Stimulated activated CD8-positive, alpha-beta memory T cell treated with anti-CD3 and anti-CD28 coated beads, Interleukin-15, amount 100 ng/mL, for 48 hours (primary cell): ENCODE measurements at places on chromosomes 16 and 17.

DNA sequence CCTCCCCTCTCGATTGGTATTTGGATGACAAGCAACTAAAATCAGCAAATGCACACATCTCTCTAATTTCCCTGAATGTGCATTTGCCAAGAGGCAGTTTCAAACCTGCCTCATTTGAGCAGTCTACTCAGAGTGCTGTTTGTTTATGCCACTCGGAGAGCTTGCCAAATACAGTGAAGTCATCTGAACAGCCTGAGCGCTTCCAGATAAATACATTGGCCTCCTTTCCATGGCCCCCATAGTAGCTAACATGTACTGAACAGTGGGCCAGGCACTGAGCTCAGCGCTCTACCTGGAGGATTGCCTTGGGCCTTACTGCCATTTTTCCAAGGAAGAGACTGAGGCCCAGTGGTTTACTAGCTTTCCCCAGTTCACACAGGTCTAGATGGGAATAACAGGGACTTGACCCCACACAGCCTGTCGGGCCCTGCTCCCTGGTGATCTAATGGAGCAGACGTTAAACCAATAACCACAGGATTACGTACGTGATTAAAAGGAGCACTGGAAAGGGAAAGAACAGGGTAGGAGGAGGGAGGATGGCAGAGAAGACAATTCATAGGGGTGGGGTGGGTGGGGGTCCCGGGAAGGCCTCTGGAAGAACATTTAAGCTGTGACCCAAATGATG lies 18.7 kb upstream of the ANKRD40CL start:
- DNase-seq = no peak

GRCh38 chr17:81901167-81902022 lies 643 bp upstream of the NPB start:
- DNase-seq = no peak

GRCh38 chr16:1706386-1707192 lies 594 bp downstream of the MAPK8IP3 start:
- peak; percentile 21 for DNase-seq

GRCh38 chr16:56916571-56917403 lies 15.2 kb upstream of the HERPUD1 start:
- DNase-seq = no peak

GRCh38 chr17:67434061-67434525 lies 57.0 kb downstream of the PITPNC1 start:
- no peak for DNase-seq

DNA sequence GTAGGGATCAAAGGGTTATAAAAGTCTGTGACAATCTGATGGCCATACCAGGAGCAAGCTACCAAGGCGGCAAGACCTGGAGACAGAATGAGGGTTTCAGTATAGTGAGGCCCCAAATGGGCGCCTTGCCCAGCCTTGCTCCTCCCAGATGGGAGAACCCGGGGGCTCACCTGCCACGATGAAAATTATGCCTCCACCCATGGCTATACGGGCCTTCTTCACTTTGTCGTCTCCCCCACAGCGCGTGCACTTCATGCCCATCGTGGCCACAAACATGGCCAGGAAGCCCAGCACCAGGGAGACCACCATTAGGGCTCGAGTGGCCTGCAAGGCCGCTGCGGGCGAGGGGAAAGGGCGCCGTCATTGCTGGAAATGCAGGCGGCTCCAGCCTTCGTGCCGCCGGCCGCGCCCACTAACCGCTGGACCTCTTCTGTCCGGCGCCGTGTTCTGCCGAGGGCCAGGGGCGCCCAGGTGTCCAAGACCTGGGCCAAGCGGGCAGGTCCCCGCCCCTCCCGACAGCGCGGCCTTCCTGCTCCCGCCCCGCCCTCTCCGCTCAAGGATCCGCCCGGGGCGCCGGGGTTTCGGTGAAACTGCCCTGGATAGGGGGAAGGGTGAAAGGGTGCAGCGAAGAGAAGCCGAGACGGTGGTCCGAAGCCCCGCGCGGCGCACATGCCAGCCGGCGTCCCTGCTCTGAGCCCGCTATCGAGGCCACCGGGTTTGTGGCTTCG lies 1.5 kb downstream of the CLDN7 start:
- DNase-seq = no peak

DNA sequence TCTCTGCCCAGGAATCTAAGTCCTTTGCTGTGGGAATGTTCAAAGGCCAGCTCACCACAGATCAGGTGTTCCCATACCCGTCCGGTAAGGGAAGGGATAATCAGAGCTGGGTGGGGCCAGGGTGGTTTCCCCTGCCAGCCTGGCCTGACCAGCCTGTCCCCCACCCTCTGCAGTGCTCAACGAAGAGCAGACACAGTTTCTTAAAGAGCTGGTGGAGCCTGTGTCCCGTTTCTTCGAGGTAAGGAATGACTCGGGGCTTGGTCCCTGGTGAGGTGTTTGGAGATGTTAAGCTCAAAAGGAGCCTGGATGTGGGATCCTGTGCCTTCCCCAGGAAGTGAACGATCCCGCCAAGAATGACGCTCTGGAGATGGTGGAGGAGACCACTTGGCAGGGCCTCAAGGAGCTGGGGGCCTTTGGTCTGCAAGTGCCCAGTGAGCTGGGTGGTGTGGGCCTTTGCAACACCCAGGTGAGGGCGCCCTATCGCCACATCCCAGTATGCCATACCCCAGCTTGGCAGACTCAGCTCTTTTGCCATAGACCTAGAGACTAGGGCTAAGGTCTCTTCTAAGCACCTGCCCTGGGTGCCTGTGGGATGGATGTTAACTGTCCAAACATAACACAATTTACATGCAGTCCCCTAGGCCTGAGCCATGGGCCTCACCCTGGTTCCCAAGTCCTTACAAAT lies 997 bp downstream of the ACADVL start:
- DNase-seq = no peak

GRCh38 chr17:69222707-69223258 lies 5.8 kb downstream of the ABCA10 start:
- DNase-seq = no peak

DNA sequence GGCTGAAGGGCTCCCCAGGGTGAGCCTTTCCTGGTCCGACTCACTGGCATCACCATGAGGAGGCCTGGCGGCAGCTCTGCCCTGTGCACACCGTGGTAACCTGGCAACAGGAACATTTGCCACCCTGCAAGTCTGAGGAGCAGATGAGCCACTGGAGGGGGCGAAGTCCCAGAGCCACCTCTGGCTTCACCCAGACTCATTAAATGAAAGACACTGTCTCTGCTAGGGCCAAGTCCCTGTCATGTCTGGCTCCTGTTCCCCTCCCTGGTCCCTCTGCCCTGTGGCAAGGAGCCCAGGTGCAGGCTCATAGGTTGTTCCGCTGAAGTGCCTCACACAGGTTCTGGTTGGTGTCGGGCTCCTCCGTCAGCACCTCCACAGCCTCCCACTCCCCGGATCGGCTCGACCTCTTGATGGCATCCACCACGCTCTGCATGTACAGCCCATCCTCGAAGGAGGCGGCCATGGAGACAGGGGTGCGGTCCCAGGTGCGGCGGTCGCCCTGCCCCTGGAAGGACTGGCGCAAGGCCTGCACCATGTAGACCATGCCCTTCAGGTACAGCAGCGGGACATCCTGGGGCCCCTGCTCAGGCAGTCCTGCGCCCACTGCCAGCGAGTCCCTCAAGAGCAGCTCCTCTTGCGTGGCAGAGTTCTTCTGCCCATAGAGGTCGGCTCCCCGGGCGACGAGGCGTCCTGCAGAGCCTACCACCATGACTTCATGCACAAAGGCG lies 8.4 kb downstream of the C16orf86 start:
- DNase-seq = no peak

DNA sequence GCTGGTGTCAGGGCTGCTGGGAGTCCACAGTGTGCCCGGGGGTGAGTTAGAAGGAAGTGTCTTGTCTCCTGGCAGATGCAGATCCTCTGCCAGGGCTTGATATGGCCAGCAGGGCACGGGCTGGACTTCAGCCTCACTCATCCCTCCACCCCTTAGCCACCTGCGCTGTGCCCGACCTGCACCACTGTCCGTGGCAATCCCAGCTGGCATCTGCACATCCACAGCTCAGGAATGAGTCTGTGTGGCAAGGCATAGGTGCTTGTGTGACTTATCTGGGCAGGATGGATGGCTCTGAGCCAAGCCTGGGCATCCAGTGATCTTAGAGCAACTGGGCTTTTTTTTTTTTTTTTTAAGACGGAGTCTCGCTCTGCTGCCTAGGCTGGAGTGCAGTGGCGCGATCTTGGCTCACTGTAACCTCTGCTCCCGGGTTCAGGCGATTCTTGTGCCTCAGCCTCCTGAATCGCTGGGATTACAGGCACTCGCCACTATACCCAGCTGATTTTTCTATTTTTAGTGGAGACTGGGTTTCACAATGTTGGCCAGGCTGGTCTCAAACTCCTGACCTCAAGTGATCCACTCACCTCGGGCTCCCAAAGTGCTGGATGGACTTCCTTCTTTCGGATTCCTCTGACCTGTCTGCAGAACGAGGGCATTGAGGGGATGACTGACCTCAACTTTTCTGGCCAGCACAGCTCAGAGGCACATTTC lies 22.5 kb upstream of the CACNG1 start:
- no peak for DNase-seq

DNA sequence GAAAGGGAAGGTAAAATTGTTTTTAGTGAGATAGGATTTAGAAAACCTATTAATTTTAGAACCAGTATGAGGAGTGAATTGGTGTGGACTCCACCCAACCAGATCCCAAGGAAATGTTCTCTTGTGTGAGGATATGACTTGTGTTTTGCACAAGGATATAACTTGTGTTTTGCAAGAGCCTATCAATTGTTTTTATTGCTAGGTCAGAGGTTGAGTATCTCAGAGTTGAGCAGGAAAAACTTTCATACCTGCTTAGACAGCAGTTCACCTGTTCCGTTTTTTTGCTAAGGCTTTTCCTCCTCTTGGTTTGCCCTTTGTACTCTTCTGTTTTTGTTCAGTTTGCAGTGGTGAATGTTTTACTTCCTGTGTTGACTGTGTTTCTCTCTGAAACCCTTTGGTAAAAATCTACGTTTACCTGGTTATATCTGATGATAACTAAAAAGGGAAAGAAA lies 5.1 kb downstream of the NBR1 start:
- no peak for DNase-seq

GRCh38 chr17:17527534-17527933 lies 31.3 kb upstream of the RASD1 start:
- no peak for DNase-seq

- DNase-seq = no peak
Measured at GRCh38 chr17:54770836-54771235, 129.8 kb upstream of the TOM1L1 start.

DNA sequence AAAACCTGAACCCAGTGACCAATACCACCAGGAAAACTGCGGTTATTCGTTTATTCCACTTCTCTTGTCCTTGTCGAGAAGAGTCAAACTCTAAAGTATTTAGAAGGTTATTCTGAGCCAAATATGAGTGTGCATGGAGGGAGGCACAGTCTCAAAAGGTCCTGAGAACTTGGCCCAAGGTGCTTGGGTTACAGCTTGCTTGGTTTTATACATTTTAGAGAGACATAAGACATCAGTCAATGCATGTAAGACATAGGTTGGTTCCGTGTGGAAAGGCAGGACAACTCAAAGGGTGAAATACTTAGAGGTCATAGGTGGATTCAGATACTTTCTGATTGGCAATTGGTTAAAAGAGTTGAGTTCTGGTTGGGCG lies 681 bp upstream of the TRAP1 start:
- DNase-seq = no peak

DNA sequence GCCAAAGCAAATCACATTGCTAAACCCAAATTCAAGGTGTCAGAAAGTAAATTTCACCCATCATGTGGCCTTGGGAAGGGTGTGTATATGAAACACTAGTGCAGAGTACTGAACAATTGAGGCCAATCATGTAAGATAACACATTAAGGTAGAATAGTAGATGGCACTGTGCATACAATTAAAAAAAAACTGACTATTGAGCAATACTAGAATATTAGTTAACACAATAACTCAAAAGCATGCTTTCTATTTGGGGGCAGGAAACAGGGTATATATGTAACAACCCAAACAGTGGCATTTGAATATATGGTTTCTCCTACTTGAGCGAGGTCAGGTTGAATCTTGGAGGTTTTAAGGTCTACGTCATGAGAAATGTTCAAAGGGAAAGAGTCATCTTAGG lies 63.0 kb upstream of the DYNLRB2 start:
- no peak for DNase-seq

- DNase-seq = no peak
Measured at GRCh38 chr16:9964426-9964825, 217.8 kb downstream of the GRIN2A start.

- no peak for DNase-seq
Measured at GRCh38 chr16:29915590-29916247, 10.3 kb downstream of the KCTD13 start.

GRCh38 chr16:85361441-85362118 lies 249.3 kb upstream of the CIBAR2 start:
- no peak for DNase-seq

DNA sequence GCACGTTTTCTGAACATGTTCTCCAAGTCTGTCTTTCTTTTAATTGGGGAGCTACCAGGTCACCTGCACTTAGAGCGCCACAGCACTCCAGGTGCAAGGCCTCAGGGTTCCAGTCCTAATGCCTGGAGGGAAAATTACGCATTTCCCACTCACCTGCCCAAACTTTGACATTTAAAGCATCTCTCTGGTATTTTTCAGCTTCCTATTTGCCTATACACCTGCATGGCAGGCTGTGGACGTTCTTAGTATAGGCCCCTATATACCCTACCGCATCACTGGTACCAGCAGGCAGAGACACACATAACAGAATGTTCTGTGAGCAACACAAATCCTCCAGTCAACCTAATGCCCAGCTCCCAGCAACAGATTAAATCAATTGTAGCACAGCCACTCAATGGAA lies 213.3 kb downstream of the MRTFB start:
- no peak for DNase-seq

- DNase-seq = no peak
Measured at GRCh38 chr17:80421381-80422090, 6.6 kb downstream of the ENDOV start.
